C1 segment of cervical spinal cord (tissue), 14 donors: ENCODE measurements at places on chromosomes 1 and 21.

DNA sequence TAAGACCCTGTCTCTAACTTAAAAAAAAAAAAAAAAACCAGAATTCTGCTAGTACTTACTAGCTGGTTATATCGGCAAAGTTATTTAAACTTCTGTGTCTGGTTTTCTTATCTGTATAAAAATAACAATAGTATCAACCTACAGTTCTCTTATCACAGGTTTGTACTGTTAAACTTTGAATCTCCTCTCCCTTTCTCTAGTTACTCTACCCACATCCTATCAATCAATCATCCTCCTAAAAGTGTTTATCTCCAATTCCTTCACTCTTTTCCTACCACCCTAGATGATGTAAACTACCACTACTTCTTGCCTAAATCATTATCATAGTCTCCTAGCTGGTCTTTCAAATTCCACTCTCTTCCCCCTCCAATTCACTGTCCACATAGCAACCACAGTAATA, 27.6 kb downstream of the USP33 start:
- no peak for DNase-seq

- DNase-seq: no peak
Measured at GRCh38 chr21:45299864-45300785, 12.4 kb upstream of the POFUT2 start.

DNA sequence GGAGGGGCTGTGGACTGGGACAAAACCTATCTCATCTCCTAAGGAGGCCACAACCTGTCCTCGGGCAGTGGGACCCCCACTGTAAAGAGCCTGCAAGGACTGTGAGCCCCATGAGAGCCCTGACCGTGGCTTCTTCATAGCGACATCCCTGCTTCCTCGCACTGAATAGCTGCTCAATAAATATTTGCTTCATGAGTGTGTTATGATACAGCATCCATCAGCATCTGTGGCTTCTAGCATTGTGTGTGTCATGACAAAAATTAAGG, 40.5 kb upstream of the CSF3R start:
- DNase-seq: no peak

GRCh38 chr1:240515505-240515904, 96.5 kb downstream of the GREM2 start:
- DNase-seq: no peak

DNA sequence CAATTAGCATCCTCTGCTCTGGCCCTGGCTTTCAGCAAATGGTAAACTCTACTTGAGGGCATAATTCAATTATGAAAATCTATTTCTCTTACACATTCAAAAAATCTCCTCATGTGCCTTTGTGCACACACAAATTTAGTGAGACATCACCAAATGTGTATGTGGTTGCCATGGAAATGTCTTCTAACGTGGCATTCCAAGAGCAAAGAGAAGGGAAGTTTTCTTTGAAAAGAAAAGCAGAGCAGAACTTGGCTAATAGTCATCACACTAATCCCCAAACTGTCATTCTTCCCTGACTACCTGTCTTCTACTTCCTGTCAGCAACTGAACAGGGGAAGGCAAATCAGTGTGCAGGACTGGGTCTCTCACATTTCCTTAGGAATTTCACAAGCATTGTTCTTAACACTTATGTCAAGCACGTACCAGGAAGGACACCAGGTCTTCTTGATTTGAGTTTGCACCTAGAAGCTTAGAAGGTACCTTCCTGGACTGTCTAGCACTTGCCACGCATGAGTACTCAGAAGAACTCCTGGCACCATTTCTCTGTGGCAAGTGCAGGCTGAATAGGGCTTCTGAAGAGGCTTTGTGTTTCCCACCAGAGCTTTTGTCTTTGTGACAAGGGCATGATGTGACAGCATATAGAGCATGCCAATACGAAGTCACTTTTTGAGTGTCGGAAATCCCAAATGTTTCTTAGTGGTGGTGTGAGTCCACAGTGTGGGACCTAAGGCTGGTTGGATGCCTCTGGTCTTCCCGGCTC, 32.3 kb downstream of the MAN1C1 start:
- DNase-seq: no peak

DNA sequence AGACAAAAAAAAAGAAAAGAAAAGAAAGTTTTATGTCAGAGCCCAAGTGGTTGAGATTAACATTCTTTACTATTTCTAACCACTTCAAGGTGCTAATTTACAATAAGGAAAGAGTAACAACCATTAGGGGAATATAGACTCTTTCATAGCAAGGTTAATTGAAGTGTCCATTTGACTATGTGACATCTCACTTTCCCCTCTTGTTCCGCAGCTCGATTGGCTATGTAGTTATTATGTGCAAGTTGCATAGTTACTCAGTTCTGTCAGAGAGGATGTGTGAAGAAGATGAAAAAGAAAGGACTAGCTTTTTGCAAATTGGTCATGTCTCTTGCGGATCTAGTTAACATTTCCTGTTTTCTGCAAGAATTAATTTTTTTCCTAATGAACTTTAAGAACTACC, 273.7 kb downstream of the RGS7 start:
- DNase-seq: no peak

GRCh38 chr21:44356636-44357035, 3.2 kb downstream of the TRPM2 start:
- DNase-seq: no peak

GRCh38 chr1:37486680-37487618, 12.6 kb downstream of the ZC3H12A start:
- peak; percentile 32 for DNase-seq

DNA sequence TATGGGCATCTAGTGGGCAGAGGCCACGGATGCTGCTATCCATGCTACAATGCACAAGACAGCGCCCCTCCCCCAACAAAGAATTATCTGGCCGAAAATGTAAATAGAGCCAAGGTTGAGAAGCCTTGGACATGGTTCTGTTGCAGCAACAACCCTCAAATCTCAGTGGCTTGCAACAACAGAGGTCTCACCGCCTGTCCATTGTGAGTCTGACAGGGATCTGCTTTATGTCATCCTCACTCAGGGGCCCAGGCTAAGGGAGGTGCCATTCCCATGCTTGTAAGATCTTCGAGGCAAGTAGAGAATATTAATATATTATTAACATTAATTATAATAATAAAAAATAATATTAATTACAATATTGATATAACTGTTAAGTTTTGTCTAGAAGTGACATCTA, 9.5 kb upstream of the PITHD1 start:
- DNase-seq: no peak

DNA sequence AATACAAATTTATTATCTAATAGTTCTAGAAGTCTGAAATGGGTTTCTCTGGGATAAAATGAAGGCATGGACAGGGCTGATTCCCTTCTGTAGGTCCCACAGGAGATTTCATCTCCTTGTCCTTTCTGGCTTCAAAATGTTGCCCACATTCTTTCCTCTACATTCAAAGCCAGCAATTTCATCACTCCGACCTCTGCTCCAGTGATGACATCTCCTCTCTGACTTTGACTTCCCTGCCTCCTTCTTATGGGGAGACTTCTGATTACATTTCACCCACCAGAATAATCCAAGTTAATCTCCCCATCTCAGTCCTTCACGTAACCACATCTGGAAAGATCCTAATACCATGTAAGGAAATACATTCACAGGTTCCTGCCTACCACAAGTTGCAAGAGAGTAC, 358.0 kb upstream of the C1orf87 start:
- no peak for DNase-seq

DNA sequence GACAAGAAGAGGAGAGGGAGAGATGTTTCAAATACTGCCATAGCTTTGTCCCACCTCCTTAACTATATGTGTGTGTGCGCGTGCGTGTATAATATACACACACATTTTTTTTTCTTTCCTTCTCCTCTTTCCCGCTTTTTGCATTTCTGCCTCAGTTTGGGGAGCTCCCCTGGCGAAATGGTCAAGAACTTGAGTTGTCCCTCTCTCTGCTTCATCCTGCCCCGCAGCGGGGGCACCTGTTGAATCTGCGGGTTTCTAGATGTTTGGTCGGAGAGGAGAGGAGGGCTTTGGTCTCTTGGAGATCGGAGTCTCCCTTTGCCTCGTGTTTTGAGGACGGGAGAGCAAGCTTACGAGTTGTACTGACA, 504 bp downstream of the SCCPDH start:
- no peak for DNase-seq

DNA sequence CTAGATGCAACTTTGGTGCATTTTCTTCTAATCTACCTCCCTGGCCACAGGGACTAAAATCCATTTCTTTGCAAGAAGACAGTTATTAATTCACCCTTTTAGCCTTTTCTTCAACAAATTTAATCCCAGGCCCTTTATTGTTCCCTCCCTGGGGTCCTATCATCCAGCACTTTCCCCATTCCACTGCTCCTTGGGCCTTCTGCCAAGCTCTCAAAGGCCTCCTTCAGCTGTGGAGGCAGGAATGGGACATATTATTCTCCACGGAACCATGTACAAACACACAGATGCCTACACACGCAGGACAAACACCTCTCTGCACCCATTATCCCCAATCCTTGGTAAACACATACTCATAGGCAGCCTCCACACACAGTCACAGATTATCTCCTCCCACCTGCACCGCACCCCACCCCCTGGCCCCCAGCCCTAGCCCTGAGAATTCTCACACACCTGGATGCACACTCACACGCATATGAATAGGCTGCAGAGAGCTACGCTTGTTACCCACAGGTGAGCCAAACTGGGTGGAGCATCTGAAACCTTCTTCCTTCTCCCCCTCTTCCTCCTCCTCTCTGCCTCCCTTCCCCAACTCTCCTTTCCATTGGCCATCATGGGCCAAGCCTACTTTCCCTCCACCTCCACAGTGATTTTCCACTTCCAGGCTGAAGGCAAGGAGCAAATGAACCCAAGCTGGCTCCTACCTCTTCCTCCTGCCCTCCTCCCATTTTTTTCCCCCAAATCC, 11.7 kb downstream of the TAGLN2 start:
- no peak for DNase-seq

DNA sequence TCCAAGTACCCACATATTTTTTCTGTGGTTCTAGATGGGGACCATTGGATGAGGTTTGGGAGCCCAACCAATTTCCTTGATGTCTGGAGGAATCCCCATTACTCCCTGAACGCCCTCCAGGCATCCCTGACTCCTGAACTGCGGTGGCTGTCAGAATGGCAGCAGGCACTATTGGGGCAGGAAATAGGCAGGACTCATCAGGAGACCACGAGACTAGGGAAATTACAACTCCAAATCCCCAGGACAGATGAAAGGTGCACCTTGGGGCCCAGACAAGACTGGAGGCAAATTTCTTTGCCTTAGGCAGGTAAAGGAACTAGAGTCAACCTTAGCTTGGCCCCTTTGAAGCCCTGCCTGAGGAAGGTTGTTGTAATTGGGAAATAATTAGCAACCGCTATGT, 1.1 kb downstream of the CGN start:
- DNase-seq: no peak

DNA sequence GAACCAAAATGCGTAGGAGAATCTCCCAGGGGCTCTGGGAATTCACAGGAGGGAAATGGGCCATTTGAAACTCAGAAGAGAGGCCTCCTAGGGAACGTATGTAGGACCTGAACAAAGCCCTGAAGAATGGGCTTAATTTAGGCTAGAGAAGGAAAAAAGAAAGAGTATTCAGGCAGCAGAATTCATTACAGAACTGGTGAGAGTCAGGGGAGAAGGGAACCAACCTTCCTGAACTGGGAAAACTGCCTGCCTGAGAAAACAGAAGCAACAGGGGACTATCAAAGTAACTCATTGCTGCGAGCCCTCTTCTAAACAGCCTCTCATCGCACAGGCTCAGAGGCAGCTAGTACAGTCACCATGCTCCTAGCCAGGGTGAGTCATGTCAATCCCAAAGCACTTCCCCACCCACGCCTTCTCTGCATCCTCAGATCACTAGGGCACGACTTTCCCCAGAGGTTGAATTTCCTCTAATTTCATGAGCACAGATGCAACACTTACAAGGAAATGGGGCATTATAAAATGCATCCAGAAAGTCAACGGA, 98.1 kb downstream of the ADSS2 start:
- no peak for DNase-seq
